Effector memory CD8-positive, alpha-beta T cell (primary cell): ENCODE measurements at places on chromosomes 5 and 9.

- H3K4me3 ChIP-seq = no peak overlapping the region
- H3K27ac ChIP-seq = no peak overlapping the region
- no peaks in the 10 kb centered on the region for H3K36me3 ChIP-seq
- H3K27me3 ChIP-seq = no peaks in the 10 kb centered on the region
- no peaks in the 10 kb centered on the region for H3K4me1 ChIP-seq
These were observed 245.5 kb downstream of the AUH start for GRCh38 chr9:91116211-91116610.

DNA sequence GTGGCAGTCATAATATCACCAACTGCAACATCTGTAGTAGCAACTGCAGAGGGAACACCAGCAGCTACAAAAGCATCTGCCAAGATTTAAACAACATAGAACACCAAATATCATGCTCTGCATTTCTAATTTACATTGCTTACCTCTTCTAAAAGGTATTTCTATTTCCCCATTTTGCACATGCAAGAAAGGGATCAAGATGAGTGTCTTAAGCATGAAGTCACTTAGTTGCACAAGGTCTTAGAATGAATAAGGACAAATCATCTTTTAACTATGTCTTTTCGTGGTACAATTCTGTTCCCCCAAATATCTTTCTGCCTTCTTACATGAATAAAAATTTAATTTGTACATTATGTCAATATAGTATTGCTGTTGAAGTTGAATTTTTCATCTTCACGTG, 1746.4 kb downstream of the EFNA5 start:
- DNase-seq = no peak
- no peaks in the 10 kb centered on the region for H3K27me3 ChIP-seq
- H3K27ac ChIP-seq = no peak overlapping the region
- no peaks in the 10 kb centered on the region for H3K4me1 ChIP-seq

DNA sequence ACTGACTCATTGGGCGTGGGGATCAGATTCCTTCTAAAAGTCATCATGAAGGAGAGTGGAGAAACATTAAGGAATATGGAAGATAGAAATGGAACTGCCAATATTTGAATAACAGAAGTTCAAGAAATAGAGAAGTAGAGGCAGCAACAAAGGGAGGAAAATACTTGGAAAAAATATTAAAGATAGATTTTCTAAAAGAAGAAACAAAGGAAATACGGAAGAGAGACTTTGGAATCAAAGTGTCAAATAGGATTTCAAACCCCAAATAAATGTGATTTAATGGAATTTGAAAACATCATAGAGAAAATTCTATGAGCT, 605.1 kb upstream of the KLF4 start:
- no peak overlapping the region for H3K27ac ChIP-seq
- no peaks in the 10 kb centered on the region for H3K4me1 ChIP-seq
- no peak overlapping the region for H3K4me3 ChIP-seq

- no peaks in the 10 kb centered on the region for H3K4me1 ChIP-seq
- no peak overlapping the region for H3K4me3 ChIP-seq
- H3K27ac ChIP-seq = no peak overlapping the region
- H3K36me3 ChIP-seq = no peaks in the 10 kb centered on the region
These were observed 164.0 kb downstream of the TTC39B start for GRCh38 chr9:15142878-15143534.

- H3K4me3 ChIP-seq = no peak overlapping the region
- H3K36me3 ChIP-seq = no peaks in the 10 kb centered on the region
- no peak for DNase-seq
- peaks cover 68% of the 10 kb centered on the region for H3K27me3 ChIP-seq
These were observed 99.3 kb downstream of the FGF1 start for GRCh38 chr5:142586552-142586951.

DNA sequence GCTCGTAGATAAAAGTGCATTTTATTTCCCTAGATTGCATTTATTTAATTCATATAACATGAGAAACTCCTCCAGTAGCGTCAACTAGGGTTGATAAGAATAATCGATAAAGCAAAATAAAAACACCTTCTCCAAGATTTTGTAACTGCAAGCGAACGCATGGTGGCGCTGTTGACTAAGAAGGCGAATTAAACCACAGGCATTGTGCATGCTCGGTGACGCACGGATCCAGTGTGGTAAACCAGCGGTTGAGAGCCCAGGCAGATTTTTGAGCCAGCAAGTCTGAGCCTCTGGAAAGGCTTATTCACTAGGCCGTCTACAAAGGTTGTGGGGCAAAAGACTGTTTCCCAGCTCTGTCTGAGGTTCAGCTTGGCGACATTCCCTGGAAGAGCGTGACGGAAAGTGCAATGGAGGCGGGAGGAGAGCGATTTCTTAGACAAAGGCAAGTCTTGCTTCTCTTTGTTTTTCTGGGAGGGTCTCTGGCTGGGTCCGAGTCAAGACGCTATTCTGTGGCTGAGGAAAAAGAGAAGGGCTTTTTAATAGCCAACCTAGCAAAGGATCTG, at the start of gene PCDHB3:
TSS of gene PCDHB3 (plus strand) at position 231 of the 563 bp plus-strand sequence. CDS start at position 408, 177 bp downstream.
- no peak within 1 kb of the TSS for H3K4me3 ChIP-seq
- peaks cover 17% of the 10 kb centered on the region for H3K27me3 ChIP-seq
- no peak within 1 kb of the TSS for H3K27ac ChIP-seq
- no peaks in the 10 kb centered on the region for H3K36me3 ChIP-seq

DNA sequence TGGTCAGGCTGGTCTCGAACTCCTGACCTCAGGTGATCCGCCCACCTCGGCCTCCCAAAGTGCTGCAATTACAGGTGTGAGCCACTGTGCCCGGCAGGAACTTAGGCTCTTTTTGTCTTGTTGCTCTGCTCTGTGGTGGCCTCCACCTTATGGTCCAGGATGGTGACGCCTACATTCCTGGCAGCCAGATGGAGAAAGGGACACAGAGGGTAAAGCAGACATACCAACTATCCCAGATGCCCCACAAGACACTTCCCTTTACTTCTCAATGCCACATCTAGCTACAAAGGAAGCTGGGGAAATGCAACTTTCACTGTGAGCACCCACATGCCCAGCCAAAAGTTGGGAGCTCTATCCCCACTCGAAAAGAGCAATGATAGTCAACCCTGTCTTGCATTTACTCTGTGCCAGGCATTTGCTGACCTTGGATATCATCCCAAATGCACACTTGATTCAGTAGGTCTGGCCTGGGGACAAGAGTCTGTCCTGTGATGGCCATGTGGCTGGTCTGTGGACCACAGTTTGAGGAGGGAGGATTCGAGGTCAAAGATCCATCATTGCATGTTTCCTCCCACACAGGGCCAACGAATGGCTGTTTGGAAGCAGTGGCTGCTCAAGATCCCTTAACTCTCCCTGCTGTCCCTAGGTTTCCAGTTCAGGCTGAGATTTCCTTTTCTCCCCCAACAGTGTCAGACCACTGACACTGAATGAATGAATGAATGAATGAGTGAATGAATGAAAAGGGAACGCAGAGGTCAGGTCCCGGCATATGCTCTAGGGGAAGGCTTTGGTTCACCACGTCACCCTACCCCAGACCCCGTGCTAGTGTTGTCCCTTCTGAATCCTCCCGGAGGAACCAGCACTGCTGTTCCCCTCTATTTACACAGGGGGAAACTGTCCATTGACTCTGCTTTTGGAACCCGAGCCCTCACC, 1.4 kb upstream of the ERGIC1 start:
- H3K4me1 ChIP-seq = peaks cover 17% of the 10 kb centered on the region
- peaks cover 24% of the 10 kb centered on the region for H3K36me3 ChIP-seq
- no peaks in the 10 kb centered on the region for H3K27me3 ChIP-seq
- no peak for DNase-seq

- DNase-seq = no peak
- H3K36me3 ChIP-seq = no peaks in the 10 kb centered on the region
- no peak overlapping the region for H3K27ac ChIP-seq
- peaks cover 12% of the 10 kb centered on the region for H3K27me3 ChIP-seq
- H3K4me1 ChIP-seq = no peaks in the 10 kb centered on the region
- H3K4me3 ChIP-seq = no peak overlapping the region
These were observed 136.5 kb downstream of the STK32A start for GRCh38 chr5:147371290-147371689.

GRCh38 chr9:107577140-107577776, 87.7 kb upstream of the KLF4 start:
- no peaks in the 10 kb centered on the region for H3K27me3 ChIP-seq
- H3K27ac ChIP-seq = no peak overlapping the region
- no peak overlapping the region for H3K4me3 ChIP-seq
- no peaks in the 10 kb centered on the region for H3K4me1 ChIP-seq

- no peak overlapping the region for H3K27ac ChIP-seq
- H3K27me3 ChIP-seq = no peaks in the 10 kb centered on the region
- no peaks in the 10 kb centered on the region for H3K4me1 ChIP-seq
- no peak overlapping the region for H3K4me3 ChIP-seq
These were observed 170.2 kb upstream of the NREP start for GRCh38 chr5:111927191-111927590.

GRCh38 chr5:159504106-159504856, 174.0 kb upstream of the IL12B start:
- DNase-seq = no peak
- no peaks in the 10 kb centered on the region for H3K4me1 ChIP-seq
- no peak overlapping the region for H3K4me3 ChIP-seq

GRCh38 chr5:108118813-108119514, 262.9 kb downstream of the FBXL17 start:
- H3K27me3 ChIP-seq = no peaks in the 10 kb centered on the region
- H3K4me1 ChIP-seq = no peaks in the 10 kb centered on the region
- DNase-seq = no peak
- H3K27ac ChIP-seq = no peak overlapping the region
- no peak overlapping the region for H3K4me3 ChIP-seq

DNA sequence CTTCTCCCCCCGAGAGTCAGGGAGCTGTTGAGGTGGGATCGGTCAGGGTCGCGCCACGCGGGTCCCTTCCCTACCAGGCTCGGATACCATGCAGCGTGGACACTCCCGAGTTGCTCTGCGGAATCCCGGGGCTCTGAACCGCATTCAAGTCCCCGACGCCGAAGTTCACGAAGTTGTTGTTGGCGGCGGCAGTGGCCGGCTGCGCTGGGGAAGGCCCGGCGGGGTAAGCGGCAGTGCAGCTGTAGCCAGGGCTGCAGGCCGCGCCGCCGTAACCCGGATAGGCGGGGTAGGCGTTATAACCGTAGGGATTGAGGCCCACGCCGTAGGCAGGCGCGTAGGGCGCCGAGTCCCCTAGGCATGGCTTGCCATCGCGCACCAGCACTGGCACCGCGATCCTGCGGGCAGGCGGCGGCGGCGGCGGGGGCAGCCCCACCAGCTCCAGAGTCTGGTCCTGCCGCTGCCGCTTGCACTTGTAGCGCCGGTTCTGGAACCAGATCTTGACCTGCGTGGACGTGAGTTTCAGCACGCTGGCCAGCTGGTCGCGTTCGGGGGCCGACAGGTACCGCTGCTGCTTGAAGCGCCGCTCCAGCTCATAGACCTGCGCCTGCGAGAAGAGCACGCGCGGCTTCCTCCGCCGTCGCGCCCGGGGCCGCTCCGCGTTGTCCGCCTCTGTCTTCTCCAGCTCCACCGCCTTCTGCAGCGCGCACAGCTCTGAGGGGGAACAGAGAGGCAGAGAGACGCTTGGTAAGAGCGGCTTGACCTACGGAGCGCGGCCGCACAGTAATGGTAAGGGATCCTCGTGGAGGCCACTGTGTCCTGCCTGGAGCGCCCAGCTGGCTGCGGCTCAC, 2.3 kb downstream of the NKX2-5 start:
- peaks cover 17% of the 10 kb centered on the region for H3K4me1 ChIP-seq
- no peak for DNase-seq
- H3K27me3 ChIP-seq = peaks cover 90% of the 10 kb centered on the region

- peaks cover 66% of the 10 kb centered on the region for H3K4me1 ChIP-seq
- H3K4me3 ChIP-seq = peak overlapping the region; percentile 88
- DNase-seq = no peak
These were observed 22.8 kb downstream of the PTCH1 start for GRCh38 chr9:95494022-95494415.

GRCh38 chr5:310941-311434, 10.5 kb upstream of the AHRR start:
- no peak overlapping the region for H3K27ac ChIP-seq
- no peak for DNase-seq
- H3K36me3 ChIP-seq = peaks cover 32% of the 10 kb centered on the region
- no peak overlapping the region for H3K4me3 ChIP-seq

DNA sequence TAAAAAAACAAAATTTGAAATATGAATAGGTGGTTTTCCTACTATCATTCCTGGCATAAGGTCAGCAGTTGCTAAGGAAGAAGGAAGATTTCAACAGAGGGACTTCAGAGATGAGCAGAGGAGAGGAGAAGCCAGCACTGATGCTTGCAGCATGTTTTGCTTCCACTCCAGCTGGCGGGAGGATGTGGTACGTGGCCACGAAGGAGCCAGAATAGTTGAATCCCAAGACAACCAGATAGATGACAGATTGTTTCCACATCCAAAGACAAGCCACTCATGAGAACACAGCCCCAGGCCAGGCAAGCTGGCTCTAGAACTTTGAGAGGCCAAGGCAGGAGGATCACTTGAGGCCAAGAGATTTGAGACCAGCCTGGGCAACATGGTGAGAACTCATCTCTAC, 15.1 kb downstream of the TIMD4 start:
- no peaks in the 10 kb centered on the region for H3K4me1 ChIP-seq
- H3K27me3 ChIP-seq = no peaks in the 10 kb centered on the region
- no peak overlapping the region for H3K4me3 ChIP-seq
- H3K36me3 ChIP-seq = no peaks in the 10 kb centered on the region
- DNase-seq = no peak
